Cortex of kidney (tissue), 1 donor: ENCODE measurements at places on chromosomes 2 and 18.

DNA sequence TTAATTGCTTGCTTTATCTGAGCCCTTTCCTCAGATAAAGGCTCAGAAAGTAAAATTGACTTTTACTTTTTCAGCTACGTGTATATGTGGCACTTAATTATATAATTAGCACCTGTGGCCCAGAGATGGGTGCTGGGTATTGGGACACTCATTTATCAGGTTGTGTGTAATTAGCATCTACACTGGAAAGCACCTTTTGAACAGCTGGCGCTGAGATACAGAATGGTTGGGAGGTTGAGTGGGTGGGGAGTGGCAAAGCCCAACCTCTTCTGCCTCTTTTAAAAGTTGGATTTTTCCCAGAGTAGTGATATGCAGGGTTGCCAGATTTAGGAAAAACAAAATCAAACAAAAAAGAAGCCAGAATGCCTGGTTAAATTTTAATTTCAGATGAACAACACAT lies 23.9 kb downstream of the SPTBN1 start:
- DNase-seq, result no peak

- no peak for DNase-seq
Observed at GRCh38 chr2:26887151-26887550, 39.2 kb downstream of the DPYSL5 start.

DNA sequence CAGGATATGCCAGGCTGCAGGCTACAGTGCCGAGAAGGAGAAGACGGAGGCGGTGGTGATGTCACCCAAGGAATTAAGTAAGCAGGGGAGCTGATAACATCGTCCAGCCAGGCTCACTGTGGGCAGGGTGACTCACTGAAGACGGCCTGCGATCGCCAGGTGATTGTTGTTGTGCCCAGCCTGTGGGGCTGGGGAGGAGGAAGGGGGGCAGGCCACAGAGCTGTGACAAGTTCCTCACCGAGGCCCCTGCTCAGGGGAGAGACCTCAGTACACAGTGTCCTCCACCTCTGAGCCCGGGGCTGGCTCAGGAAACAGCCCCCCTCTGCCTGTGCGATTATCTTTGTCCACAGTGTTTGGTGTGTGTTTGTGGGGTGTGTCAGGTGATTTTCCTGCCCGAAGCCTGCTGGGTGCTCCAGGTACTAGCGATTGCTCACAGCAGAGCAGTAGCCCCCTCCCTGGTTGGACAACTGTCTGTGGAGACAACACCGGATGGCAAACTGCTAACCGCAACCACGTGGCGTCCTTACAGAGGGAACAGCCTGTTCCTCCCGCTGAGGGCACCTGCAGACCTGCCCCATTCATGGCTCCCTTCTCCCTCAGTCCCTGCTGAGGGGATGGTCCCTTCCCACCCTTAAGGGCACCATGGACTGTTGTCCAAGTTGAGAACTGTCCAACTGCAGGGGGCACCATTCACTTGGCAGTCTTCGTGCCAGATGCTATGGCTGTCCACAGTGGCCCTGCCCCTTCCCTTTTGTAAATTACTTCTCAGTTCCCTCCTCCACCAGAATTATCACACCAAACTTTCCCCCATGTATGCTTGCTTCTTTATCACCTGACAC lies 95.1 kb downstream of the ZFP36L2 start:
- DNase-seq, result no peak

DNA sequence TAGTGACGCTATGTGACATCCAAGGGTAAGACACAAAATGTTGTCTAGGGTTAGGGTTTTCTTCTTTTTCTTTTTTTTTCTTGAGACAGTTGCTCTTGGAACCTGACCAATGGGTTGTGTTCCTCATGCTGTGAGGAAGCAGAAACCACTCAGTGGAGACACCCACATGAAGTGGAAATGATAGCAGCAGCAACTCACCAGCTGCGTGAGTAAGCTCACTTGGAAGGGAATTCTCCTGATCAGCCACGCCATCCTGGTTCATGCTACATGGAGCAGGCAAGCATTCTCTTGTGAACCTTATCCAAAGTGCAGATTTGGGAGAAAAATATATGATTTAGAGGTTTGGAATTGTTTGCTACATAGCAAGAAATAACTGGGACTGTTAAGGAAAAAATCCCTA lies 863.7 kb downstream of the EPHA4 start:
- DNase-seq, result no peak

DNA sequence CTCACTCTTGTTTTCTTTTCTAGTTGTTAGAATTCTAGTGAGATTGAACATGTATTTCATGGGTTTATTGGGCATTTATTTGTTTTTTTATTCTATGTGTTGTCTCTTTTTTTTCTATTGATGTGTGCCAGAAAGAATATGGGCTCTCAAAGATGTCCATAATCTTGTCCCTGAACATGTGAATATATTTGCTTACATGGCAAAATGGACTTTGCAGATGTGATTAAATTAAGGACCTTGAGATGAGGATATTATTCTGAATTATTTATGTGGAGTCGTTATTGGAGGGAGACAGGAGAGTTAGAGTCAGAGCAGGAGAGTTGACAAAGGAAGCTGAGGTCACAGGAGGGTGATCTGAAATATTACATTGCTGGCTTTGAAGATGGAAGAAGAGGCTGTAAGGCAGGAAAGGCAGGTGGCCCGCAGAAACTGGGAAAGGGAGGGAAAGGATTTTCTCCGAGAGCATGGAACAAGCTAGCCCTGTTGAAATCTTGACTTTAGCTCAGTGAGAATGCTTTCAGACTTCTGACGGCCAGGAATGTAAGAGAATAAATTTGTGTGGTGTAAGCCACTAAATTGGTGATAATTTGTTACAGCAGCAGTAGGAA lies 82.8 kb downstream of the NABP1 start:
- DNase-seq, result no peak

- DNase-seq, result no peak
Observed at GRCh38 chr18:30135938-30136337, 906.6 kb downstream of the DSC3 start.

DNA sequence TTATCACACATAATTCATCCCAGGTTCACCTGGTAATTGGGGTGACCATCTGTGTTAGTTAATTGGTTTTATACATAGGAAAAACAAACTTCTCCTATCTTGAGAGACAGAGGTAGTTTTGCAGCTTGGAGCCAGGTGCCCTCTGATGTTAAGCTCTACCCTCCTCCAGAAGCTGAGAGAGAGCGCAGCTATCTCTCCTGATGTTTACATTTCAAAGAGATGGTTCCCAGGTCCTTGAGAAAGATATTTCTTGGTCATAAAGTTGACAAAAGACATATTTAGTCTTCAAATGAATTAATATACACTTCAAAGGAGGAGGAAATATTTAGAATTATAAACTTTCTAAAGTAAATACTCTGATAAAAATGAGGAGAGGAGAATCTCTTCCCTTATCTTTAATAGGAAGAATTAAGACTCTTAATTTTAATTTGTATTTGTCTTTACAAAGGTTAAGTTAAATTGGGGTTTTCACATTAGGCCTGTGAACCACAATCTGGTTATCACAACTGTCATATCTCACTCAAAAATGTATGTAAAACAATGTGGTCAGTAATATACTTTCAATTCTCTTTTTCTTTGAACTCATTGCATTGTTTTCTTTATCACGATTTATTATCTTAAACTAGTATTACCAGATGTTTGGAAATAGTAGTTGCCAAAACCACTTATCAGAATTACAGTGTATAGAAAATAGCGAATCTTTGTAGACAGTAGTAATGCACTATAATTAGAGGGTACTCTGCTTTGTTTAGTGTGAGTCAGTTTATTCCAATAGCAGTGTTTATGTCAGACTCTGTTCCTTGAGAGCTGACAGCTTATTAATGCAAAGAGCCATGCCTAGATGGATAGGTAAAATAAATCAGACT lies 26.8 kb downstream of the SERPINB4 start:
- DNase-seq, result no peak

GRCh38 chr2:201471732-201472393 lies 20.3 kb downstream of the STRADB start:
- DNase-seq, result no peak

GRCh38 chr2:240689975-240690374 lies 1.7 kb upstream of the AQP12A start:
- DNase-seq, result no peak

DNA sequence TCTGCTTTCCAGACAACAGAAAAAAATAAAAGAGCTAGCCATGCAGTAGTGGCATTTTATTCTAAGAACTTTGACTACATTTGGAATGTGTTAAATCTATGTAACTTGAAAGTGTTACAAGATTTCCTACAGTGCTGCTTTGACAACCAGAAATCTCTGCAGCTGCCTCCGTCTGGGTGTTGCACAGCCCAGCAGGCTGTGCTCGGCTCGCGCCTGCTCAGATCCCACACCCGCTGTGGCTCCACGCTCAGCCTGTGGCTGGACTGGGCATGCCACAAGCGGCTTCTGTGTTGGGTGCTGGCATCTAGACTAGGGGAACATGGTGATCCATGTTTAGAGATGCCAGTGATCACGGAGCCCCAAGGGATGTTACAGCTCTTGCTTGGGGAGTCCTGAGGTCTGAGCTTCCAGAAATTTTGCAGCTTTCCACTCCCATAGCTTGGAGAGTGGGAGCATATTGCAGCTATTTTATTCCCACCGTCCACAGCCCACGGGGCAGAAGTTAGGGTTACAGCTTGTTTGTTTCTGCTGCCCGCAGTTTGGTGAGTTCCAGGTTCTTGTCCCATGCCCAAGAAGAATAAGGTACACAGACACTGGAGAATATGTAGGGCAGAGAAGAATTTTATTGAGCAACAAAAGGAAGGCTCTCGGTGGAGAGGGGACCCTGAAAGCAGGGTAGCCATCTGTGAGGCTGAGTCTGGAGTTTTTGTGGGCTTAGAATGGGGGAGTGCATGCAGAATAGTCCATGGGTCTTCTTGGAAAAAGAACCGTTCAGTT lies 44.1 kb downstream of the FAM171B start:
- no peak for DNase-seq

DNA sequence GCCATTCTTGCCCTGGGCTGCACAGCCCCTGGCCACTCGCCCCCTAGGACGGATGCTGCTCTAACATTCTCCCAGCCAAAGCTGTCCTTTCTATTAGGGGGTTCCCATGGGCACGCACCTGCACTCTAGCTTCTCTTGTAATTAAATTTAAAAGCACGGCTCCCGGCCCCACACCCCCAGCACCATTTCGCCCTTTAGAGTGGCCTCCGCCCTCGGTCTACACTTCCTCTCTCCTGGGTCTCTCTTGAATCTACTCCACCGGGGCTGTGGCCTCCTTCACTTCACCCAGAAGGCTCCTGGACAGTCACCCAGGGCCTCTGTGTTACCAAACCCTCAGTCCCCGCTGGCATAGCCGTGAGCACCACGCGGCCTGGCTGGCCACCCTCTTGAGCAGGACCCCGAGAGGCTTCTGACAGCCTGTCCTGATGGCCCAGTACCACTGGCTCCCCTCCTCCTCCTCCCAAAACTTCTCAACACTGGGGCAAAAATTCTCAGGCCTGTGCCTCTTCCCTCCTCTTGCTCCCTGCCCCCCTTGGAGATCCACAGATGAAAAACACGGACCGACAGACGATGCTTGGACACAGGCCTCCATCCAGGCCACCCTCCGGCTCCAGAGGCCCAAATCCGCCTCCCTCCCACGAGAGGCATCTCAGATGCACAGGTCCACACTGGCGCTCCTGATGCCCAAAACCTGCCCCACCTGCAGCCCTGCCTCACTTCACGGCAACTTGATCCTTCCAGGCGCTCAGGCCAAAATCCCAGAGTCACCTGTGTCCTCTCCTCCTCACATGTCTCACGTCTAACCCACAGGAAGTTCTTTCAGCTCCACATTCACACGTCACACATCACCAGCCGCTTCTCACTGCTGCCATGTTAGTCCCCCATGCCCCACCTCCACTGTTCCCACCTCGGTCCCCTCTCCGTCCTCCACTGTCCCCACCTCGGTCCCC lies 6.9 kb upstream of the RAB17 start:
- DNase-seq, result no peak
